A549 treated with ZK216348 at 1 μM for 4 hours (cell line): ENCODE measurements at places on chromosomes 16 and 17. TPM values are rescaled to one million over a fixed set of nuclear protein-coding genes. Genes with fewer than 3 reads are reported as not detected.

CCL1 gene
- not detected in 5 replicates for total RNA-seq

ATP2A1 gene
- 1.3 to 2.5 TPM (median 1.9 TPM) in 5 replicates for total RNA-seq

CD300LG gene
- total RNA-seq: not detected in 5 replicates

RNF112 gene
- total RNA-seq: 0.32 to 0.98 TPM (median 0.51 TPM) in 5 replicates

CES3 gene
- total RNA-seq: 1.7 to 4.1 TPM (median 2.0 TPM) in 5 replicates

GLTPD2 gene
- total RNA-seq: not detected in 5 replicates

UBALD2 gene
- total RNA-seq: 47.5 to 118 TPM (median 102 TPM) in 5 replicates

C16orf89 gene
- total RNA-seq: not detected in 5 replicates

CCDC200 gene
- total RNA-seq: not detected in 5 replicates

KRT36 gene
- not detected in 5 replicates for total RNA-seq

PTX4 gene
- total RNA-seq: 0.14 TPM in 1 of 5 replicates, not detected in the others

CHP2 gene
- total RNA-seq: not detected in 5 replicates

TPSD1 gene
- total RNA-seq: not detected in 5 replicates

XAF1 gene
- total RNA-seq: 0.06 TPM in 1 of 5 replicates, not detected in the others

DBNDD1 gene
- 38.4 to 67.1 TPM (median 61.3 TPM) in 5 replicates for total RNA-seq

RPH3AL gene
- 22.5 to 39.4 TPM (median 30.4 TPM) in 5 replicates for total RNA-seq

SYNGR3 gene
- 4.4 to 8.7 TPM (median 8.3 TPM) in 5 replicates for total RNA-seq

CD300H gene
- total RNA-seq: 0.67 to 1.1 TPM (median 0.93 TPM) in 3 of 5 replicates, not detected in the others

NQO1 gene
- total RNA-seq: 2,344 to 2,620 TPM (median 2,459 TPM) in 5 replicates

HOXB8 gene
- 6.8 to 9.7 TPM (median 8.9 TPM) in 5 replicates for total RNA-seq

FNDC8 gene
- 0.11 TPM in 1 of 5 replicates, not detected in the others for total RNA-seq

CDH5 gene
- 0.12 to 0.33 TPM (median 0.24 TPM) in 5 replicates for total RNA-seq

ITGA2B gene
- 1.2 to 1.9 TPM (median 1.6 TPM) in 5 replicates for total RNA-seq

HS3ST2 gene
- not detected in 5 replicates for total RNA-seq

SLC16A6 gene
- total RNA-seq: 0.25 to 0.63 TPM (median 0.43 TPM) in 5 replicates

MMP25 gene
- total RNA-seq: 0.79 to 0.99 TPM (median 0.86 TPM) in 5 replicates

SSH2 gene
- total RNA-seq: 22.1 to 30.7 TPM (median 28.5 TPM) in 5 replicates

HNF1B gene
- total RNA-seq: 17.9 to 24.3 TPM (median 22.8 TPM) in 5 replicates

HS3ST4 gene
- not detected in 5 replicates for total RNA-seq

HID1 gene
- 7.1 to 12.7 TPM (median 11.0 TPM) in 5 replicates for total RNA-seq

MPV17L gene
- 4.1 to 5.9 TPM (median 5.7 TPM) in 5 replicates for total RNA-seq

RECQL5 gene
- 21.0 to 36.0 TPM (median 27.0 TPM) in 5 replicates for total RNA-seq

CDRT15L2 gene
- total RNA-seq: not detected in 5 replicates

C16orf54 gene
- total RNA-seq: not detected in 5 replicates

PPP1R1B gene
- 0.16 to 0.19 TPM in 2 of 5 replicates, not detected in the others for total RNA-seq

ATP2A3 gene
- total RNA-seq: 3.5 to 5.8 TPM (median 4.9 TPM) in 5 replicates

GPR142 gene
- total RNA-seq: not detected in 5 replicates

HES7 gene
- 1.1 to 5.5 TPM (median 4.0 TPM) in 5 replicates for total RNA-seq

RAB26 gene
- 3.0 to 4.2 TPM (median 3.6 TPM) in 5 replicates for total RNA-seq

SHCBP1 gene
- total RNA-seq: 29.9 to 39.6 TPM (median 37.5 TPM) in 5 replicates

GPR139 gene
- not detected in 5 replicates for total RNA-seq

KRT17 gene
- total RNA-seq: 0.92 to 1.7 TPM (median 1.0 TPM) in 5 replicates

DRC7 gene
- total RNA-seq: 0.19 to 0.48 TPM in 2 of 5 replicates, not detected in the others

LDAF1 gene
- 17.1 to 21.0 TPM (median 17.8 TPM) in 5 replicates for total RNA-seq

CNGB1 gene
- 0.22 to 0.33 TPM (median 0.29 TPM) in 4 of 5 replicates, not detected in the other for total RNA-seq

KRT32 gene
- not detected in 5 replicates for total RNA-seq

GPR179 gene
- 0.01 to 0.05 TPM (median 0.04 TPM) in 3 of 5 replicates, not detected in the others for total RNA-seq

ANKRD40CL gene
- total RNA-seq: not detected in 5 replicates

MT1A gene
- 16.3 to 25.0 TPM (median 19.6 TPM) in 5 replicates for total RNA-seq

MYBBP1A gene
- 74.9 to 120 TPM (median 113 TPM) in 5 replicates for total RNA-seq

DCAF7 gene
- total RNA-seq: 39.8 to 65.6 TPM (median 59.4 TPM) in 5 replicates

MYCBPAP gene
- 0.08 to 1.1 TPM (median 0.53 TPM) in 5 replicates for total RNA-seq
